ENCODE measurements at places on chromosomes 5 and 9.

- DNase-seq: no peak
Measured at GRCh38 chr5:147560718-147561331, 51.0 kb upstream of the DPYSL3 start.

DNA sequence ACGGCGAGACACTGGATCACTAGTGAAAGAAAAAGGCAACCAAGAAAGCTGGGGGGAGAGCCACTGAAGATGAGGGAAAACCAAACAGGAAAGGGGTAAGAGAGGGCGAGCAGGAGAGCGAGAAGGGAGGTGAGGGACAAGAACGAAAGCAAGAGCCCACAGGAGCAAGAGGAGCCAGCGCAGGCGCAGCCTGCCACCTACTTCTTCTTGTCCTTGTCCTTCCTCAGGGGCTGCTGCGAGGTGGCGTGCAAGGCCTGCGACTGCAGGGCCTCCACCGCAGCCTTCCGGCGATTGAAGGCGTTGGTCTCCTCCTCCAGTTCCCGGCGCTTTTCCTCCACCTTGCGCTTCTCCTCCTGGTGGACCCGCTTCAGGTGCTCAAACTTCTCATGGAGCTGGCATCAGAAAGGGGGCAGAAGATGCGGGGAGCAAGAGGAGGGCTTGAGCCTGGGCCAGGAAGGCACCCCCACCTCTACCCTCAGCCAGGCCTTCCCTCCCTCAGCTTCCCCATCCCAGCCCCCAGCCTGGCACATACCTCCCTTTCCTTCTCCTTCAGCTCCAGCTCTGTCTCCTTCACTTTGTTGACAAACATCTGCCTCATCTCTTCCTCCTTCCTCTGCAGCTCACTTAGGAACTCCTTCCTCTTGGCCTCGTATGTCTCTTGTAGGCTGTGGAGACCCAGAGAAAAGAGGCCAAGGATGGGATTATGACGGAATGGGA is 13.5 kb downstream of the CCNI2 start:
- DNase-seq: no peak

GRCh38 chr5:98768960-98769209 is 4.6 kb upstream of the RGMB start:
- no peak for DNase-seq

DNA sequence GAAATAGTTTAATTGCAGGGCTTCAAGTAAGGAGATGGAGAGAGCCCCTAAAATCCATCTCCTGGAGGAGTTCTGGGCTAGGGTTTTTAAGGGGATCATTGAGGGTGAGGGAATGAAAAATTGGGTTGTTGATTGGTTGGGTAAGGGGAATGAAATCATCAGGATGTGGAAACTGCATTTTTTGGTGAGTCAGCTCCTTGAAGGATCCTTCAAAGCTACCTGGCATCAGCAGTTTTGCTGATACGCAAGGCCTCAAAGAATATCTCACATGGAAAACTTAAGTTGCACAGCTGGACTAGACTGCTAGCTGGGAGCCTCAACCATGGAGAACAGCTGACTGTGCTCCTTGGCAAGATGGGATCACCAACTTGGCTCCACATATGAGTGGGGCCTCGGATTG is 136.7 kb downstream of the FGF10 start:
- no peak for DNase-seq

GRCh38 chr9:122975196-122975595 is 34.4 kb downstream of the RABGAP1 start:
- DNase-seq: no peak

GRCh38 chr5:159489779-159490178 is 159.5 kb upstream of the IL12B start:
- no peak for DNase-seq

- no peak for DNase-seq
Measured at GRCh38 chr9:14396171-14396570, 82.2 kb upstream of the NFIB start.

- no peak for DNase-seq
Measured at GRCh38 chr9:95070549-95071021, 246.9 kb downstream of the FANCC start.

DNA sequence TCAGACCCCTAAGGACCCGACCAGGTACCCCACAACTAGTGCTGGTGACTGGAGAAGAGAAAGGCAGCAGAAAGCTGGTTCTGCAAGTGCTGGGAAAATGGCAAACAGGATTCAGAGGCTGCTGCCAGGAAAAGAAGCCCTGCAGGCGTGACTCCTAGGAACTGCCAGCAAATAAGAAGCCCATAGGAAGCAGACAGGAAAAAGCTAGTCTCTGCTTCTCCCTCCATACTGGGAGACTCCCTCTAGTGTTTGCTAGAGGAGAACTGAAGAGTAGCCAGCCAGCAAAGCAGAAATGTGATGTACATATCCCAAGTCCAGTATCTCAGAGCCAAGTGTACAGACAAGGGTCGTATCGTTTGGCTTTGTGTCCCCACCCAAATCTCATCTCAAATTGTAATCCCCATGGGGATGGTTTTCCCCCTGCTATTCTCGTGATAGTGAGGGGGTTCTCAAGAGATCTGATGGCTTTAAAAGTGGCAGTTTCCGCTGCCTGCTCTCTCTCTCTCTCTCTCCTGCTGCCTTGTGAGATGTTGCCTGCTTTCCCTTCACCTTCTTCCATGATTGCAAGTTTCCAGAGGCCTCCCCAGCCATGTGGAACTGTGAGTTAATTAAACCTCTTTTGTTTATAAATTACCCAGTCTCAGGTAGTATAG is 38.1 kb upstream of the TUSC1 start:
- DNase-seq: no peak

DNA sequence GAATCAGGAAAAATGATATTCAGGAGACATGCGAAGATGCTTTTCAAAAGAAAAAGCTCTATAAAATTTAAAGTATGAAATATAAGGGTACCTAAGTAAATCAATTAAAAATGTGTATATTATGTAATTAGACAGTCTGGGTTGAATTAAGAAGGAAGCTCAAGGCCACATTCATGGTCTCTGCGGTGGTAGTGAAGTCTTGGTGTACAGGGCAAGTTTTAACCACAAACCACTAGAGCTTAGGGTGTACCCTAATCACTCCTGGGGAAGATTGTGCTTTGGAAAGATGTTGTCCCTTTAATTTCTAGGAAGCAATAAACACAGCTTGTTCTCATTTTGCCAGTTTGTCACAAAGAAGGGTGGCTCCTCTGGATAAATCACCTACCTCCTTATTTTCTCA is 287.2 kb upstream of the ZNF608 start:
- no peak for DNase-seq

GRCh38 chr5:61177716-61178115 is 15.4 kb upstream of the SMIM15 start:
- no peak for DNase-seq

- no peak for DNase-seq
Measured at GRCh38 chr9:95206143-95206542, 111.4 kb downstream of the FANCC start.

GRCh38 chr9:134065612-134066419 is 2.0 kb downstream of the BRD3 start:
- no peak for DNase-seq

DNA sequence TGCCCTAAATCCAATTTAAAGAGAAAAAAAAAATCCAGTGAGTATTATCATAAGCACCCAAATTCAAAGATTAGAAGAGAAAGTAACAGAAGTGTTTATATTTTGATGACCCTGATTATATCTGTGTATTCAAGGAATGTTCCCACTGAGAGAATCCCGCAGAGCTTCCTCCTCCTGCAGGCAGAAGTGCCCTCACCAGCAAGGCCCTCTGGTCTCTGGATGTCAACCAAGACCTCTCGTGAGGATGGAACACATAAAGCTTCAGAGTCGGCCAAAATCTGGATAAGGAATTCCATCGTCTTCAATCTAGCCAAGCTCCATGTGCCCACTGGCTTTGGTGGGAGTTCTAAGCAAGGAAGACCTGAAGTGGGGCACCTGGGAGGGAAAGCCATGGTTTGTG is 18.1 kb downstream of the PTCH1 start:
- DNase-seq: no peak

- DNase-seq: no peak
Measured at GRCh38 chr9:134928436-134929192, 10.9 kb upstream of the FCN1 start.

- DNase-seq: no peak
Measured at GRCh38 chr5:116912221-116912620, 337.6 kb upstream of the SEMA6A start.

GRCh38 chr9:113349445-113350094 is at the start of gene BSPRY:
Gene BSPRY (plus strand): TSS chr9:113349541. CDS start chr9:113349580, 39 bp downstream.
- DNase-seq: no peak

- no peak for DNase-seq
Measured at GRCh38 chr5:148810823-148811222, 15.6 kb upstream of the ADRB2 start.

DNA sequence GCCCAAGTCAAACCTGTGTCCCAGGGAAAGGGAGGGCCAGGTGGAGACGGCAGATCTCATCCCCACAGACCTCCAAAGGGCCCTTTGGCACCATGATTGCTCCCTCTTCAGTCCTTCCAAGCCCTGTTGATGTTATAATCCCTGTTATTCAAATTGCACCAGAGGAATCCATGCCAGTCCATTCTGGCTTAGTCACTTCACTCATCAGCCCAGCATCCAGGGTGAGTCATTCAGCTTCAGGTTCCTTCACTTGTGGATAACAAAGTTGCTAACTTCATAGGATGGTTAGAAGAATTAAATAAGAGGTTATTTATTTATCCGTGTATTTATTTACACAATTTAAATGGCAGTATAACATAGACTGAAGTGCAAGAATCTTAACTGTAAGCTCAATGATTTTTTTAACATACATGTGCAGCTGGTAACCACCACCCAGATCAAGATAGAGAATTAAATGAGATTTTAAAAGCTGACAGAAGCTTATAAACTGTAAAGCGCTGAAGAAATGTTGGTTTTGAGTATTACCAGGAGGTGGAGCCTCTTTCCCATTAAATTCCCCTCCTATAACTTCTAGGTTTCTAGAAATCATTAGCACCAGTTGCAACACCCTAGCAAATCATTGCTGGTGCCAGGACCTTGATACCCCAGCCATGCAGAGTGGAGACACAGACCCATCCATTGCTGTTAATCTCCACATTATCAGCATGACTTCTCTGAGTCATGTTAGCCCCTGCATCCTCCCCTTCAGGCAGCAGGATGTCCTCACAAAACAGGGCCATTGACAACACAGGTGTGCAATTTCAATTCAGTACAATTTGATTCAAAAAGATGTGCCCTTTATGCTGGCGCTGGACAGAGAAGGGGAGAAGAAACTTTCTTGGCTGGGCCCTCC is 77.4 kb downstream of the SEC61B start:
- DNase-seq: no peak

- no peak for DNase-seq
Measured at GRCh38 chr5:81290146-81290545, 11.2 kb upstream of the ZCCHC9 start.

- no peak for DNase-seq
Measured at GRCh38 chr5:88979726-88980125, 96.7 kb upstream of the MEF2C start.

DNA sequence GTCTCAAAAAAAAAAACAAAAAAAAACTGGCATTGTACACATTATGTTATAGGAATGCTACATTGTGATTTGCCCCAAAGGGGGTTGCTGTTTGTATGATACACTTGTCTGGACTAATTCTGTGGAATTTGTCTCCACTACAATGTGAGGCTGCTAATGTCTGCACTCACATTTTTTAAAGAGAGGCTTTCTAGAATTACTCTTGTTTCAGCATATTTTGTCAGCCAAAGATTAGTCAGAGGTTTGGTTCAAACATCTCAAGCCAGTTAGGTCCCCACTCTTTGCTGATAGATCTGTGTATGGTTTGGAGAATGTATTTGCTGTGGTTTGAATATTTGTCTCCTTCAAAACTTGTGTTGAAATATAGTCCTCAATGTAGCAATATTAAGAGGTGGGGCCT is 59.3 kb upstream of the ZNF169 start:
- no peak for DNase-seq

- DNase-seq: no peak
Measured at GRCh38 chr5:89281766-89282553, 399.0 kb upstream of the MEF2C start.

- DNase-seq: no peak
Measured at GRCh38 chr9:132699956-132700355, 29.7 kb downstream of the GTF3C4 start.

GRCh38 chr9:71743882-71744281 is 24.4 kb downstream of the CEMIP2 start:
- DNase-seq: no peak

Measured in omental fat pad (tissue), 4 donors.